CD4-positive, alpha-beta T cell treated with Interleukin-4 for 1 hour (primary cell): ENCODE measurements at places on chromosomes 2 and 18.

- no peak for DNase-seq
These were observed 115.6 kb downstream of the CTAGE1 start for GRCh38 chr18:22302144-22302543.

DNA sequence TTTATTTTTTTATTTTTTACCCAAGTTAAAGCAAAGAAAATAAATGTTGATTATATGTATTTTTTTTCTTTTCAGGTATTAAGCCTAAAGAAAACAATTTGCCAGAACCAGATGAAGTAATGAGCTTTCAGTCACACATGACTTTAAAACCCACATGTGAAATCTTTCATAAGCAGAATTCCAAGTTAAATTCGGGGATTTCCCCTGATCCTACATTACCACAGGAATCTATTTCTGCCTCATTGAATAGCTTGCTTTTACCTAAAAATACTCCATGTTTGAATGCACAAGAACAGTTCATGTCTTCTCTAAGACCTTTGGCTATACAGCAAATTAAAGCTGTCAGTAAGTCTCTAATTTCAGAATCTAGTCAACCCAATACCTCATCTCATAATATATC, 26.6 kb downstream of the GEN1 start:
- DNase-seq, result no peak

DNA sequence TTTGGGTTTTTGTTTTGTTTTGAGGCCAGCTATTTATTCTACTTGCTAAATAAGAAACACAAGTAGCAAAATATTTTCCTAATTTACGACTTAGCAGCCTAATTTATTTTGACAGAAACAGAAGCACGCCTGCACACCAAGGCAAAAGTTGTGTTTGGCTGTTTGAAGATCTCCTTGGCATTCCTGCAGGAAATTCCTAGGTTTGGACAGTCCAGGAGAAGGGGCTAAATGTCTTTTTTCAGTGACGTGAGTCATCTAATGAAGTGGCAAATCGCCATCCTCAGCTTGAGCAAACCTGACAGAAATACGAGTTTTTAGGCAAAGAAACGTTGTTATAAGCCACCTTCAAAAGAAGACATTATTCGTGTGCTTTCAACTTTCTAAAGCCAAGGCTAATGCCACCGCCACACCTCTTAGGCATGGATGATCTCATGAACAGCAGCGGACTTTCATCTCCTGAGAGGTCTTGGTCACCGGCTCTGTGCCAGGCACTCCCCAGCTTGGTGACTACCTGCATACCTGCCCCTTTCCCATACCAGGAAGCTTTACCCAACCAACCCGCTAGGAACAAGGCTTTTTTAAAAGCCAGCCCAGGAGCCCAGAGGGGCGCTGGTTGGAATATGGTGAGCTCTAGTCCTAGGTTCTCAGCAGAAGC, 30.9 kb downstream of the STK39 start:
- DNase-seq, result no peak

DNA sequence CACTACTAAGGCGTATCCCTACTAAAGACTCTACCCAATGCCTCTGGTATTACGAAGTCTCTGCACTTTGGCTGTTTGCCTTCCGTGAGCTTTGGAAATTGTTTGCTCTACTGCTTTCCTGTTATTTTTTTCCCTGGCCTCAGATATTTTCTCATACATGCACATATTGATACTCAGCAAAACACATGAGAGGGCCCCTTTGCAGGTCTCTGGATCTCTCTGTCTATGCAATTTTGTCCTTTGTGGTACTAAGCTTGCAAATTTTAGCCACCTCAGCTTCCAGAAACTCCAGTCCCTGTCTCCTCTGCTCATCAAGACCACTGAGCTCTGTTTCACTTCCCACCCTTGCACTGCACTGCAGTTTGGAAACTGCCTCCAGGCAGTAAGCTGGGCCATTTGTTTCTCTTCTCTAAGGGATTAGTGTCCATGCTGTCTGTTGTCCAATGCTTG, 46.6 kb downstream of the TAF1B start:
- DNase-seq, result no peak

GRCh38 chr2:29059624-29060023, 14.7 kb downstream of the PCARE start:
- DNase-seq, result no peak

DNA sequence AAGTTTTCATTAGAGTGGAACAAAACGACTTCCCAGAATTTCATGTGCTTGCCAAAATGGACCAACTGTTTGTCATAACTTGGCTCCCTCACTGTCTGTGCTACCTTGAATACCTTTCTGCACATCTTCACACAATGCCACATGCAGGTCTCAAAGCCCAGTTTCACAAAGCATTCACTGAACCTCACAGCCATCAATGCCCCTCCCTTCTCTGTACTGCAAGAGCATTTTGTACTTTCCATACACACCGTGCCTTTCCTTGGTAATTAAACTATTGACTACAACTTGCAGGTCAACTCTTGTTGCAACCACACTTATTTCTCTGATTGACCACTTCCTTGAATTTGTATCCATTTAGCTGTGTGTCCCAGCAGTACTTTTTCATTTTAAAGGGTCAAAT, 50.5 kb downstream of the PAX3 start:
- no peak for DNase-seq

DNA sequence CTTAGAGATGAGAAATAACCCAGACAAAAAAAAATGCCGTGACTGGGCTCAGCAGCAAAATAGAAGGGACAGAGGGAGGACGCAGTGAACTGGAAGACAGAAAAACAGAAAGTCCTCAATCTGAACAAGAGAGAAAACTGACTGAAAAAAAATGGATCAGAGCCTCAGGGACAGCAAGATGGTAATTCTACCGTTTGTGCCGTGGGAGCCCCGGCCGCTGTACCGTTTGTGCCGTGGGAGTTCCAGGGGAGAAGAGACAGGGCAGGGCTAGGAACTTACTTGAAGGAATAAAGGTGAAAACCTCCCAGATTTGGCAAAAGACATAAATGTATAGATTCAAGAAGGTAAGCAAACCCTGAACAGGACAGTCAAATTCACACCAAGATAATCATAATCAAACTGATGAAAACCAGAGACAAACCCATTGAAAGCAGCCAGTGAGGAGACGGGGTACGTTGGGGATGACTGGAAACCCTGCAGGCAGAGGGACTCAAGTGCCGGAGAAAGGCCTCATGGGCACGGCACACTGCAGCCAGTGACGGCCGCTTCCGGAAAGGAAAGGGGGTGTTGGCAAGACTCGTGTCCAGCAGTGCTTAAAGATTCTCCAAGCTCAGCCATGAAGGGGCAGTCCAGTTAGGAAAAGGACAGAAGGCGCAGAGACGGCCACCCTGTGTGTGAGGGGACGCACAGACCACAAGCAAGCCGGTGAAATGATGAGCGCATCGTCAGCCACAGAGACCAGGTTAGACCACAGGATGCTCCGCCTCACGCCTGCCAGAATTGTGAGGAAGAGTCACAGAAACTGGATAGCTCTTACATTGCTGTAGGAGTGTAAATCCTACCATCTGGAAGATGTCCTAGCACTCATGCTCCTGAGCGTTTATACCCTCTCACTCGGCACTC, 40.0 kb upstream of the NFATC1 start:
- no peak for DNase-seq

GRCh38 chr2:111618226-111618977, 265.6 kb downstream of the ANAPC1 start:
- DNase-seq, result no peak

DNA sequence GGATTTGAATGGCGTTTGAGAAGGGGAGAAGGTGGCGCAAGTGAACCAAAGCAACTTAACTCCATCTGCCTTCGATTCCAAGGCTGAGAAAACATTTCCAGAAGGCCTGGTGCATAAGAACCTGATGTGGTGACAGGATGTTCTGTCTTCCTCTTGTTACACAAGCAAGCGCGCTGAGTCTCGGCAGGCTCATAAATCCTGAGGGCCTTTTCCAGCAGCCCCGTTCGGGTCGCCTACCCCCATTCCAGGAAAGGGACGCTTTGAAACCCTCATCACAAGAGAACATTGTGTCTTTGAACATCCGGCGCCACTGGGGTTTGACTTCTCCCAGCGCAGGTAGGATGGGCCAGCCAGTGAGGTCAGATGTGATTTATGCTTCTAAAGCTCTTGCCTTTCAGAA, 403.5 kb downstream of the SETBP1 start:
- no peak for DNase-seq

- no peak for DNase-seq
These were observed 17.5 kb downstream of the STEAP3 start for GRCh38 chr2:119241205-119241532.

- DNase-seq, result peak; percentile 21
These were observed 705 bp downstream of the YES1 start for GRCh38 chr18:811182-811891.

GRCh38 chr18:23943903-23944624, 70.5 kb upstream of the TTC39C start:
- no peak for DNase-seq

DNA sequence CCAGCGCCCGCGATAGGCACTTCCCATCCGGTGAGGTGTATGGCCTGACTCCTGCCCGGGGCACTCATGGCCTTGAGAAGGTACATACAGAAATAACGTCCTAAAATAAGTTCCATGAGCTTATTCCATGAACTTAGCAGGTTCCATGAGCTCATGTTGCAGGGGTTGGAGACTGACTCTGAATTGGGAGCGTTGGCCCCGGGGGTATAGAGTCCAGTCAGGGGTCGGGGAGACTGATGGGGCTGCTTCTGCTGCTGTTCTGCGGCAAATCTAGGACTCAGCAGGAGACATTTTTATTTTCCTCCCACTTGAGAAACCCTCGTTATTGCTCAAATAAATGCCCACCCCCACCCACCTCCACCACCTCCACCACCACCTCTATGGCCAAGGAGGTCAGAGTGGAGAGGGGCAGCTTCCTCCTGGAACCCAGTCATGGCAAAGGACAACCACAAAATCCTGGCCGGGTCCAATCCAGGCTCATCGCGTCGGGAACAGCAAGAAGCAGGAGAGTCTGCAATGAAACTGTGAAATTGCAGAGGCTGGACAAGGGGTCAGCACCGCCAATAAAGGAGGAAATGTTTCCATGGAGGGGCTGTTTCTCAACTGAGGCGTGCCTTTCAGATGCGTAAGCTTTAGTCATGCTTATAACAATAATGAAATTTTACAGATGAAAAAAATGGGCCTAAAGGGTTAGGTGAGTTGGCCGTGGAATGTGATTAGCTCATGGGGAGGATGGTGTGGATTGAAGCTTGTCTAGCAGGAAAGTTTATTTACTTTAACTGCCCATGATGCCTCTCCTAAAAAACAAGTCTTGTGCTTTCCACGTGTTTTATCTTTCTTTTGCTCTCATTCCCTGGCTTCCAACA, 136.6 kb upstream of the ALKAL2 start:
- DNase-seq, result no peak

GRCh38 chr2:61326423-61326822, 144.5 kb downstream of the USP34 start:
- DNase-seq, result no peak

DNA sequence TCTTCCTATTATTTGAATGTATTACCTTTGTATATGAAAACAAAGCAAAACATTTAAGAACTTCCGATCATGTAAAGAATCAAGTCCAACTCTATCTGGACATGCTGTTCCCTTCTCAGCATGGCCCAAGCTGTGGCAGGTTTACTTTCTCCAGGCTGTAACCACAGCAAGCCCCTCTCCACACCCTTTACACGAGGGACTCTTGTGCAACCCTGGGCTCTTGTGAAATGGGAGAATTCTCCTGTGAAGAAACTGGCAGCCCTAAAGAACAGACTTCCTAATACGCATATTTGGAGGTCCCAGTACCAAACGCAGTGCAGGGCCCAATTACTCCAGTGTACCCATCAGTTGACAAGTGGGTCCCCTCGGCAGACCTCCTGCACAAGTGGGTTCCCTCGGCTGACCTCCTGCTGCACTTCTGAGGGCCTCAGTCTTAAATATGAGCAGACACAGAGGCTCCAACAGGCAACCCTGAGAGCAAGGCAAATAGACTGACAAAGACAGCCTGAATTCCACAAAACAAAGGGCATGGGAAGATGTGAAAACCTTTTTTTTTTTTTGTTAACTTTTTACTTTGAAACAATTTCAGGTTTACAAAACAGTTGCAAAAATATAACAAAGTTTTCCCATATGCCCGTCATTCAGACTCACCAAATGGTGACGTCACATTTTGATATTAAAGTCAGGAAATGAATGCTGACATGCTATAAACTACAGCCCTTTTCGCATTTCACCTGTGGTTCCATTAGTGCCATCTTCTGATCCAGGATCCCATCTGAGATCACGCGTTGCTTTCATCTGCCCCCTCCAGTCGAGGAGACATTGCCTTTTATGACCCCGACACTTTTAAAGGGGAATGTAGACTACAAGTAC, 78.2 kb downstream of the FBXO15 start:
- no peak for DNase-seq

DNA sequence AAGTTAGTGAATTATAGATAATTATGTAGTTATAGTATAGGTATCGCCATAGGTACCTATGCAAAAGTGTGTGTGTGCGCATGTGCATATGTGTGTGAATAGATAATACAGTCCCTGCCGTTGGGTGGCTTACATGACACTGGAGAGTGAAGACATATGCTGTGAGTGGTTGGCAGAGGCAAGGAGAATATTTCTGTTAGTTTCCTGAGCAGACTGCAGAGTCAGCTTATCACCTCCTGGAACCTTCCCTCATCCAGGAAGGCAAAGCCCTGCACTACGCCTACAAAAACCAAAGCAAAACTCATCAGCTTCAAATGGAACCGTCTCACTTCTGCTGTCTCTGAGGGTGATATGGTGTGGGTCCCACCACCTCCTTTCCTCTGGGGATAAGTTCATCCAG, 181.9 kb downstream of the LRRTM1 start:
- no peak for DNase-seq

- DNase-seq, result no peak
These were observed 208.6 kb downstream of the C1D start for GRCh38 chr2:67854103-67854743.

DNA sequence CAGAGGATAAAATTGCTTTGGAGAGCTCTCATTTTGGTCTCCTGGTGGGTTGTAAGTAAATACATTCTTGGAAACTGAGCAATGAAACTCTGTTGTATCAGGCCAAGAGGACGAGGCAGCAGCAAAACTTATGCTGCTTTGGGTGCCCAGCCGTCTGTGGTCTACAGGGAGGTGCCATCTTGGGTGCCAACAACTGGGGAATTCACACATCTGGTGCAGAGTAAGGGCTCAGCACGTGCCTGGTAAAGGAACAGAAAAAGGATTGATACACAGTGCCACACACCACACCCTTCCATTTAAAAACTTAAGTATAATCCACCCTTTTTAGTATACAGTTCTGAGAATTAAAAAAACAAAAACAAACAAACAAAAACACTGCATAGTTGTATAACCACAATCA, 221.9 kb downstream of the TSN start:
- no peak for DNase-seq

DNA sequence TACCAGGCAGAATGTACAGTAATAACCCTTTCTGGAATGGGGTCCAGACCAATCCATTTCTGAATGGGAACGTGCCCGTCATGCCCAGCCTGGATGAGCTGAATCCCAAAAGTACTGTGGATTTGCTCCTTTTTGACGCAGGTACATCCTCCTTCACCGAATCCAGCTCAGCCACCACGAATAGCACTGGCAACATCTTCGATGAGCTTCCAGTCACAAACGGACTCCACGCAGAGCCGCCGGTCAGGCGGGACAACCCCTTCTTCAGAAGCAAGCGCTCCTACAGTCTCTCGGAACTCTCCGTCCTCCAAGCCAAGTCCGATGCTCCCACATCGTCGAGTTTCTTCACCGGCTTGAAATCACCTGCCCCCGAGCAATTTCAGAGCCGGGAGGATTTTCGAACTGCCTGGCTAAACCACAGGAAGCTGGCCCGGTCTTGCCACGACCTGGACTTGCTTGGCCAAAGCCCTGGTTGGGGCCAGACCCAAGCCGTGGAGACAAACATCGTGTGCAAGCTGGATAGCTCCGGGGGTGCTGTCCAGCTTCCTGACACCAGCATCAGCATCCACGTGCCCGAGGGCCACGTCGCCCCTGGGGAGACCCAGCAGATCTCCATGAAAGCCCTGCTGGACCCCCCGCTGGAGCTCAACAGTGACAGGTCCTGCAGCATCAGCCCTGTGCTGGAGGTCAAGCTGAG, 89.6 kb downstream of the SH3BP4 start:
- no peak for DNase-seq
